ENCODE measurements at places on chromosomes 1 and 21.

DNA sequence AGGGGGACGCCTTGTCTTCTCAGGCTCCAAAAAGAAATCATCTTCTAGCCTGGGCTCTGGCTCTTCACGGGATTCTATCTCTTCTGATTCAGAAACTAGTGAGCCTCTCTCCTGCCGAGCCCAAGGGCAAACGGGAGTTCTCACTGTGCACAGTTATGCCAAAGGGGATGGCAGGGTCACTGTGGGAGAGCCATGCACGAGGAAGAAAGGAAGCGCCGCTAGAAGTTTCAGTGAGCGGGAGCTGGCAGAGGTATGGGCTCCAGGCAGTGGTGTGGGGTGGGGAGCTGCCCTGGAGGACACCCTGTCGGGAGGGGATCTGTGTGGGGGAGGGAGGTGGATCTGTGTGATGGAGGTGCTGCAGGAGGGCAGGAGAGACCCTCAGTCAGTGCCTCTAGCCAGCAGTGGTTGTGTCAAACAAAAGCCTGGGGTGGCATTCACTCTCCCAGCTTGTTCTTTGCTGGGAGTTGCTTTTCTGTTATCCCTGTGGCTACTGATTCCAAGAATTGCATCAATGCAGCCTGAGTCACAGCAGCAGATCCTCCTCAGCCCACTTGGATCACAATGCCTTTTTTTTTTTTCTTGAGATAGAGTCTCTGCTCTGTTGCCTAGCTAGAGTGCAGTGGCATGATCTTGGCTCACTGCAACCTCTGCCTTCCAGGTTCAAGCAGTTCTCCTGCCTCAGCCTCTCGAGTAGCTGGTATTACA lies 21.8 kb downstream of the KDM4A start:
- DNase-seq = no peak

DNA sequence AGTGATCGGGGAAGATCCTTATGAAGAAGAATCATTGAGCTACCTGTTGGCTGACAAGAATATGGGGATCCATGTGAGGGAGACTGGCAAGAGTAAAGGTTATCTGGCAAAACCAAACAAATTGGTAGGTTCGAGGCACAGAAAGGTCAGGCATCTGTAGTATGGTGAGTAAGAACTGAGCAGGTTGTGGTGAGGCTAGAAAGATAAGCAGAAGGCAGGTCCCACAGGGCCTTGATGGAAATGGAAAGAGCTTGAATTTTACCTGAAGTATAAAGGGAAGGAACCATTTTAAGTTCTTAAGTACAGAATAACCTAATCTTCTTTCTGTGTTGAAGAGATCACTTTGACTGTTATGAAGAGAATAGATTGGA lies 11.1 kb downstream of the PTPRC start:
- DNase-seq = no peak

DNA sequence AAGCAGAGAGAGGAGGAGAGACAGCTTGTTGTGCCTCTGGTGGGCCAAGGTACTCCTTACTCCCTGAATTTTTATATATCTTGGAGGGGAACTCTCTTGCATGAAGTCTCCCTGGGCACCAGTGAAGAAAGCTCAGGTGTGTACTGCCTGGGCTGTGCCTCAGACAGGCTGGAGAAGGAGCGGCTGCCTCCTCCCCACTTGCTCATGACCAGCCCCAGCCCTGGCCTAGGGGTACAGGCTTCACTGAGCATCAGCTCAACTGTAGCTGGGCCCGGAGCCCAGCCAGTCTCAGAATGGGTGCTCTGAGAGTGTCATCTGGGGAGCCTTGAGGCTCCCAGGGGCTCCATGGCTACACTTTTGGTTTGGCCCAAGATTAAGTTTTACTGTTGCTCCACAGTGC lies 44.8 kb upstream of the TENT5C start:
- DNase-seq = no peak

GRCh38 chr1:65425006-65425405 lies 4.5 kb downstream of the LEPR start:
- DNase-seq = no peak

DNA sequence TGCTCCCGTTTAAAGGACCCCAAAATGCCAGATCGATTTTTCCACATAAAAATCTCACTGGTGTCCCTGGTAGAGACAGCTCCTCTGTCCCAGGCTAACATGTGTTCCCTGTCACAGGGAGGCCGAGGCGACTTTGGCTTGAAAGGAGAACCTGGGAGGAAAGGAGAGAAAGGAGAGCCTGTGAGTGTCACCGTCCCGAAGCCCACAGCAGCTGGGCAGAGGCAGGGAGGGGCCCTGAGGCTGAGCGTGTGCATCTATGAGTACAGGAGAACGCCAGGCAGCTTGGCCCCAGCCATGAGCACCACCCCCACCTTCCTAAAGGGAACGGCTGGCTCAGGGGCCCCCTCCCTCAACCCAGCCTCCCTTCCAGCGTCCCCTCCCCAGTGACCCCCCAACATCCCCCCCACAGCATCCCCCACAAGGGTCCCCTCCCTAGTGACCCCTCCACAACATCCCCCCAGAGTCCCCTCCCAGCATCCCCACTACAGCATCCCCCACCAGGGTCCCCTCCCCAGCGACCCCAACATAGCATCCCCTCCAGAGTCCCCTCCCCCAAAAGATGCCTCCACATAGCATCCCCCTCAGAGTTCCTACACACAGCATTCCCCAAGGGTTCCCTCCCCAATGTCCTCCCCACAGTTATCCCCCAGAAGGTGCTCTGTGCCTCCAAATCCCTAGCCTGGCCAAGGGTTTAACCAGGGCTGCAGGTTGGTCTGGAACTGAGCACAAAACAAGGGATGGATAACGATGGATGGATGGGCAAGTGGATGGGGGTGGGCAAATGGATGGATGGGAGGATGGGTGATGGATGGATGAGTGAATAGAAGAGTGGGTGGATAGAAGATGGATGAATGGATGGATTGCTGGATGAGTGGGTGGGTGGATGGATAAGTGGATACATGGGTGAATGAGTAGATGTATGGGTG lies 25.1 kb downstream of the COL6A2 start:
- DNase-seq = no peak

DNA sequence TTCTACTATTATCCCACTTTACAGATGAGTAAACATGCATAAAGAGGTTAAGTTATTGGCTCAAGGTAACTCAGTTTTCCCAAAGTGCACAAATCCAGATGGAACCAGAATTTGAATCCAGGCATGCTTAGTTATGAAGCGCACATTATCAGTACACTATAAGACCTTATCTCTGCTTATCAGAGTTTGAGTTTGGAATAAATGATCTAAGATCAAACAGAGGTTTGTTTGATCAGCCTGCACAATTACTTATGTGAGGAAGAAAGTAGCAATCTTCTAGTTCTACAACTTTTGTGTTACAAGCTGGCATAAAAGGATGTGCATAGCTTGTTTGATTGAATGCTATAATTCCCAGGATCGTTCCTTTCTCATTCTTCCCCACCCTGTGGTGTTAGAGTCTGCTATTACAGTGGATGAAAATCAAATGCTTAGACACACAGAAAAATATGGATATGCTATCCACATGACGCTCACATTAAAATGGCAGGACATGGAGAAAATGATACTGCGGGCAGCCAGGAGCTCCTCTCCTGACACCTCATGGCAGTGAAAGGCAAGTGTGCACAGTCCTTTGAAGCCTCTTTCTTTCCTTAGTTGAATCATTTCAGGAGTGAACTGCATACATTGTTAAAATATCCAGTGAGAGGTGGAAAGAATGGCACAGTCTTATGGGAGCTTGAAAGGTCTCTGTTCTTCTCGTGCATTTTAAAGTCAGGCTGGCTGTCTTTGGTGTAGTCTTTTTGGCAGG lies 23.9 kb upstream of the PBX1 start:
- DNase-seq = no peak

GRCh38 chr21:32278103-32278502 lies 746 bp downstream of the MIS18A start:
- DNase-seq = no peak

DNA sequence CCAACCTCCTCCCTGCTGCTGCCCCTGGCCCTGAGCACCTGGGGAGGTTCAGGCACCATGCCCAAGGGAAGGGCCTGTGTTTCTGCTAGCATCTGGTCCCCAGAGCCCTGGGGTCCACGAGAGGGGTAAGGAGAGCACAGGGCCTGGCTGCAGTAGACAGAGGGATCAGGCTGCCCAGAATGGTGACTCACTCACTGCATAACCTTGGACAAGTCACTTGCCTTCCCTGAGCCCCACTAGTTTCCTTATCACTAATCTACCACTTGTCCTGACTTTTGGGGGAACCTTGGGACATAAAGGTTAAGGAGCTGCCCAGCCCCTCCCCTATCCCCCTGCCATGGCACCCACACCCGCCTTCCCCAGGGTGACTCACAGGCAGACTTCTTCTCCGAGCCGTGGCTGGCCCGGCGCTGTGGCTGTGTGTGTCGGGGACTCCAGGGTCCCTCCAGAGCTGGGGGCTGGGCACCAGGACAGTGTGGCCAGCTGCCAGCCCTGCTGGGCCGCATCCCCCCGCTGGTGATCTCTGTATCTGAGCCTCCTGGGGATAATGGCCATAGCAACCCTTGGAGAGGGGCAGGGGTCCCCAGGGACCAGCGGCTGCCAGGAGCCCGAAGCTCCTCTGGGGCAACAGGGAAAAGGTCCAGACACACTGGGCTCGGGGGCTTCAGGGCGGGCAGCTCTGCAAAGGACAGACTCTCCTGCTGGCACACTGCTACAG lies 4.0 kb downstream of the ARHGEF19 start:
- peak; percentile 31 for DNase-seq

DNA sequence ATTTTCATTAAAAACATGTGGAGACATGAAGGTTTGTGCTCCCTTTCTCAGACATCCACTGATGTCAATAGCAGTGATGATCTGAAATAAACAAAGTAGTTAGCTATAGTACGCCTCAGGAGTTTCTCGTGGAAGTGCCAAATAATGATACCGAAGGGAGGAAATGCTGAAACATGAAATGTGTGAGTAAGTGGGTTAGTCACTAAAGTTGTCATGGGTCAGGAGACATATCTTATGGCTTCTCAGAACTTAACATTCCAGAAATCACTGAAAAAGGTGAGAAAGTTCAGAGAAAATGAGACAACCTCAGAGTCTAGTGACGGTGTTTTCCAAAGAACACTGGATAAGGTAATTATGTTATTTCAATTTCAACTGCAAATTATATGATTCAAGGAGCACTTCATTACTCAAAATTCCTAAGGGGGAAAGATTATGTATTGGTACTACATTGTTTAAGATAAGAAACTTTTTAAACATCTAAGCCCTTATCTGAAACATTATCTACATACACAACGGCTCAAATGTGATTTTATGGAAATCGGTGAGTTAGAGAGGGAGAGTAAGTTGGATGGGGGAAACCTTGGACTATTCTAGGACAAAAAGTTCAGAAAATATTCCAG lies 20.6 kb downstream of the NIBAN1 start:
- no peak for DNase-seq

GRCh38 chr1:1479547-1480487 lies 8.3 kb downstream of the ATAD3B start:
- no peak for DNase-seq

- no peak for DNase-seq
These were observed 25.8 kb downstream of the KIF26B start for GRCh38 chr1:245180496-245181157.
